Activated CD8-positive, alpha-beta memory T cell treated with anti-CD3 and anti-CD28 coated beads for 48 hours (primary cell): ENCODE measurements at places on chromosomes 4 and X.

DNA sequence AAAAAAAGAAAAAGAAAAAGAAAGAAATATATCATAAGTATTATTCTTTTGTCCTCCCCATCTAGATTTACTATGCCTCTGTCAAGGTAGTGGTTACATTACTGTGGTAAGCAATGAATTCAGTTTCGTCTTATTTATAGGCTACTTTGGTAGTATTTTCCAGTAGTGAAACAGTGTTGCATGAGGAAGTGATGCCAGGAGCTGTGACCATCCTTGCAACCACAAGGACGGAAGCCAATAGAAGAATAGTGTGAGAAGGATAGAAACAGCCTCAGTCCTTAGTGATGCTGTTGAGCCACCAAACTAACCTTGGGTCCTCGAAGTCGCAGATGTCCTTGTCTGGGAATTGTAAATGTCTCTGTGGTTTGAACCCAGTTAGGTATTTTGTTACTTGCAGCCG is 328.5 kb downstream of the PPP3CA start:
- DNase-seq, result no peak

DNA sequence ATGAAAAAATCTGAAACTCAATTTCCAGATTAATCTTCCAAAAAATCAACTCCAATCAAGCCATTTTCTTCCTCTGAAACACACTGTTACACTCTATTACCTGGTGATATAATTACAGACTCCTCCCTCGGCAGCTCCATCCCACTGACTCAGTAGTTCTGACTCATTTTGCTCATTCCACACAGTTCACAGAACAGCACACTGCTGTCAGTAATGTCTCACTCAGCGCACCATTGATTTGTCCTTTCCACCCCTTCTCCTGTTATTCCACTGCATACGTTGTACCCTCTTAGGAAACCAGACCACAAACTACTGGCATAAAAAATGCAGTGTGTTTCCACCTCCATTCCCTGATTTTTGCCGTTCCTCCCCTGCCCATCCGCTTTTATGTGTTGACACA is 212.7 kb downstream of the SLIT2 start:
- no peak for DNase-seq

DNA sequence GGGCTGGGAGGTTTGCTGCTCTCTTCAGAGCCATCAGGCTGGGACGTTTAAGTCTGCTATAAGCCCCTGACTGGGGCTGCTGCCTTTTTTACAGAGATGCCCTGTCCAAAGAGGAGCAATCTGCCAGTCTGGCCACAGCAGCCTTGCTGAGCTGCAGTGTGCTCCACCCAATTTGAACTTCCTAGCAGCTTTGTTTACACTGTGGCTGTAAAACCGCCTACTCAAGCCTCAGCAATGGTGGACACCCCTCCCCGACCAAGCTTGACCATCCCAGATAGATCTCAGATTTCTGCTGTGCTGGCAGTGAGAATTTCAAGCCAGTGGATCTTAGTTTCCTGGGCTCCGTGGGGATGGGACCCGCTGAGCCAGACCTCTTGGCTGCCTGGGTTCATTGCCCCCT is 40.7 kb downstream of the SPATA18 start:
- no peak for DNase-seq

- no peak for DNase-seq
Measured at GRCh38 chrX:133308499-133308897, 90.3 kb upstream of the TFDP3 start.

DNA sequence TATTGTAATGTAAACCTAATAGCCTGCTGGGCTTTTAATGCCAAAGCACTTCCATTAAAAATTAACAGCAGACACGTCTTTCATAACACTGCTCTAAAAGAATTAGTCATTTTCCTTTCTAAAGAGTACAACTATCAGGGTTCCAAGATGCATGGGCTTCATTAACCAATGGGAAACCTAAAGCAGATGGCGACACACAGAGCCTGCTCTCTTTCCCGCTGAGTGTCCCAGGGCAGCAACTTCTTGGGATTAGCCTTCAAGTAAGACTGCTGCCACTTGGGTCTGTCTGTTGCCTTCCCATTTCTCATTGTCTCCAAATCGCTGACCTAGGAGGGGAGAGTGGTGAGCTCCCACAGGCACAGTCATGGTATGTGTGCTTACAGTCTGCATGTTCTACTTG is 14.0 kb upstream of the PHKA2 start:
- no peak for DNase-seq

DNA sequence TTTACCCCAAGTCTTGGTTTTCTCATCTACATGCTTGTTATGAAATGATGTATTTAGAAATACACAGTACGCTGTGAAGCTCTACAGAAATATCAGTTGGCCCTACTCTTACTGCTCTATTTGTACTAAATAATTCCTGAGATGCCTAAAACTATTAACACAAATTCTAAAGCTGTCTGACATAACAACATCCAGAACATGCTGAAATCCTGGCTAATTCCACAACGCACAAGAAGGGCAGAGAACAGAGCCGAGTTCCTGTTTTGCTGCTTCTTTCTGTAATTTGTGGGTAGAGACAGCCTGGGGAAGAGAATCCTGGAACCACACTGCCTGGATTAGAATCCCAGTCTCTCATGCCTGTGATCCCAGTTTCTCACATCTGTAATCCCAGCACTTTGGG is 59.0 kb downstream of the ZNF827 start:
- DNase-seq, result no peak

GRCh38 chr4:64001229-64001898 is 407.9 kb downstream of the TECRL start:
- DNase-seq, result no peak

GRCh38 chr4:154928640-154929257 is 147.7 kb downstream of the RBM46 start:
- no peak for DNase-seq

DNA sequence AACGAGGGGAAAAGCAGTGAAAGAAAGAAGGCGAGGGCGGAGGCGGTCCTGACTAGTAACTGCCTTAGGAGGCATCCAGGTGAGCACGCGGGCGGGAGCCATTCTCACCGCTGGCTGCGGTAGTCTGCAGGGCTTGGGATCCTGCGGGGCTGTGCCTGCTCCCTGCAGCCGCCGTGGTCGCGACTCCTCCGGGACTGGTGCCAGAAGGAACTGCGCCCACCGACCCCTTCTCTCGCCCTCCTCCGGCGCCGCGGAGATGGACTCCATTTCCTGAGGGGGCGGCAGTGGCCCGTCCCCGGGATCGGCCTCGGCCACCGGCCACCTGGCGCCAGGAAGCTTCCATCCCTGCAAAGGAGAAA is 543 bp downstream of the NFXL1 start:
- DNase-seq, result peak; percentile 4

DNA sequence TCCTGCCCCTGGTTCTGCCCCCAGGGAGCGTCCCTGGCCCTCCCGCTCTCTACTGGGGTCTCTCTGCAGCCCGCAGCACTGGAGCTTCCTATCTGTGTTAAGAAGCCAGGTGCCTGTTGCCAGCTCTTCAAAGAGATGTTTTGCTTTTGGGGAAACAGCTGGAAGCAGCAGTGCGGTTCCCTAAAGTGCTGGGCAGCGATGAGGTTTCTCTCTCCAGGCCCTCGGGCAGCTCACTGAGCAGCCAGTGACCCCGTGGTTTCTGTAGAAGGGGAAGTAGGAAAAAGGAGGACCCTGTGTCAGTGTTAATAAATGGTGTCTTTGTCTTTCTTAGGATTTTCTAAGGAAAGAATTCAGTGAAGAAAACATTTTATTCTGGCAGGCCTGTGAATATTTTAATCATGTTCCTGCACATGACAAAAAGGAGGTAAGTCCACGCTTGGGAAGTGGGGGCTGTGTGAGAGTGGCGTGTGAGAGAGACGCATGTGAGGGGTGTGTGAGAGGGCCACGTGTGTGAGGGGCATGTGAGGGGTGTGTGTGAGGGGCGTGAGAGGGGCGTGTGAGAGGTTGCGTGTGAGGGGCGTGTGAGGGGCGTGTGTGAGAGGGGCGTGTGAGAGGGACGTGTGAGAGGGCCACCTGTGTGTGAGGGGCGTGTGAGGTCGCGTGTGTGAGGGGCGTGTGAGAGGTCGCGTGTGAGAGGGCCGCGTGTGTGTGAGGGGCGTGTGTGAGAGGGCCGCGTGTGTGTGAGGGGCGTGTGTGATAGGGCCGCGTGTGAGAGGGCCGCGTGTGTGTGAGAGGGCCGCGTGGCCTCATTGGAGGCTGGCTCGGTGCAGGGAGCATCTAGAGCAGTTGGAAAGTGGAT is 27.1 kb upstream of the HGFAC start:
- no peak for DNase-seq

- DNase-seq, result no peak
Measured at GRCh38 chr4:1856943-1857699, 1.2 kb upstream of the LETM1 start.
